ENCODE measurements at places on chromosomes 12 and 14. TPM values are rescaled to one million over a fixed set of nuclear protein-coding genes. Genes with fewer than 3 reads are reported as not detected.
A peak's percentile ranks its signal among the peaks of the same experiment; 100 is the strongest.

GRCh38 chr14:100147691-100148464 is 11.6 kb downstream of the DEGS2 start:
- H3K27me3 ChIP-seq, result no peaks in the 10 kb centered on the region
- H3K27ac ChIP-seq, result no peak overlapping the region

DNA sequence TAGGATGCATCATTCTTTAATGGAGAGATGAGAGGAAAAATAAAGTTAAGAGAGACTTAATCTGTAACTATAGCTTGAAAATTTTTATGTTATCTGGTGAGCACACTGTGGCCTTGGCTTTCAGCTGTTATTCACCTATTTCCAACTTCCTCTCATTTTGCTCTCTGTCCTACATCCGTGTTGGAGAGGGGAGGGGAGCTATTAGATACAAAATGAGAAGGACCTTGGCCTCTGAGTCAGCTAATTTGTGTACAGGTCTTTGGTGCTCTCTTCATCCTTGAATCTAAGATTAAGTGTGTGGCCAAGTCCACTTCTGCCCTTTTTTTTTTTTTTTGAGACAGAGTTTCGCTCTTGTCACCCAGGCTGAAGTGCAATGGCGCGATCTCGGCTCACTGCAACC is 887 bp upstream of the APOBEC1 start:
- no peak overlapping the region for H3K4me3 ChIP-seq
- no peaks in the 10 kb centered on the region for H3K36me3 ChIP-seq
- no peak overlapping the region for H3K27ac ChIP-seq
- no peaks in the 10 kb centered on the region for H3K27me3 ChIP-seq
- DNase-seq, result no peak

GRCh38 chr14:105223260-105223659 is 25.1 kb upstream of the BTBD6 start:
- H3K4me1 ChIP-seq, result no peaks in the 10 kb centered on the region
- no peak for DNase-seq
- H3K27me3 ChIP-seq, result no peaks in the 10 kb centered on the region
- H3K27ac ChIP-seq, result no peak overlapping the region
- H3K36me3 ChIP-seq, result no peaks in the 10 kb centered on the region

GRCh38 chr14:74945261-74945851 is 10.0 kb downstream of the PGF start:
- H3K4me1 ChIP-seq, result peaks cover 47% of the 10 kb centered on the region
- H3K27ac ChIP-seq, result no peak overlapping the region
- H3K36me3 ChIP-seq, result no peaks in the 10 kb centered on the region
- H3K27me3 ChIP-seq, result no peaks in the 10 kb centered on the region

DNA sequence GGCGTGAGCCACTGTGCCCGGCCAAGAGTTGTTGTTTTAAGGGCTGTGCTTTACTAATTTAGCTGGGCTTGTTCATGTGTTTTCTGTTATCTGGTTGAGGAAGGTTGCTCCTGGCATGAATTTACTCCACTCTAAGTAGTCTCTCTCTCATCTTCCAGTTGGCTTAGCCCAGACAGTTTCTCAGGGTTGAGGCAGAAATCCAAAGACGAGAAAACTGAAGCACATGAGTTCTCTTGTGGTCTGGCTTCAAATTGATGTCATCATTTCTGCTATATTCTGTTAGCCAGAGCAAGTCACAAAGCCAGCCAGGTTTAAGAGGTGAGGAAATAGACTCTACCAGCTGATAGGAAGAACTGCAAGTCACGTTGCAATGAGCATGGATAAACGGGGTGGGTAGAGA is 57.9 kb downstream of the E2F7 start:
- no peak overlapping the region for H3K27ac ChIP-seq
- H3K36me3 ChIP-seq, result no peaks in the 10 kb centered on the region
- H3K4me1 ChIP-seq, result no peaks in the 10 kb centered on the region
- DNase-seq, result no peak

DNA sequence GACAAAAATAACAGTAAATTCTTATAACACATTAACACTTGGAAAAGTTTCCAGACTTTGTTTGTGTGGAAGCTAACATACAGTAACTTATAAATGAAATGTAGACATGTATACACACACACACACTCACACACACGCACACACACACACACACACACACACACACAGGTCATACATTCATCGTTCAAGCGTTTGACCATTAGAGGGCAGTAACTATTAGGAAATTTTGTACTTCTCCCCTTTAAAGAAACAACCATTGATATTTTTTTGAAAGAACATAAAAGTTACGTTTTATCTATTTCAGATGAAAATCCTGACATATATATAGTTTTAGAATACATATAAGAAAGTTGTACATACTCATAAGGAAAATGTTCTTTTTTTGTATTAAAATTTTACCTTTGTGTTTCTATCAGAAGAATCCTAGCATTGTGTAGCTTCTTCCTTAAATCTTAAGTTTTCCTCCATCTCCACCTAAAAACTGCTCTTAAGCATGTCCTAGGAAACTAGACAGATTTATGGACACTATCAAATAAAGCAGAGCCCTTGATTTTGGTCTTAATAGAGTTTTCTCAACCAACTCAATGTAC is 29.0 kb downstream of the PTPRQ start:
- no peaks in the 10 kb centered on the region for H3K4me1 ChIP-seq
- H3K27me3 ChIP-seq, result no peaks in the 10 kb centered on the region
- DNase-seq, result no peak
- H3K4me3 ChIP-seq, result no peak overlapping the region
- no peak overlapping the region for H3K27ac ChIP-seq

- H3K36me3 ChIP-seq, result no peaks in the 10 kb centered on the region
- H3K27me3 ChIP-seq, result no peaks in the 10 kb centered on the region
- no peak overlapping the region for H3K4me3 ChIP-seq
- H3K4me1 ChIP-seq, result no peaks in the 10 kb centered on the region
- DNase-seq, result no peak
Observed at GRCh38 chr12:24081606-24082005, 132.1 kb upstream of the SOX5 start.

- no peak overlapping the region for H3K4me3 ChIP-seq
- no peaks in the 10 kb centered on the region for H3K4me1 ChIP-seq
- H3K36me3 ChIP-seq, result no peaks in the 10 kb centered on the region
- no peak for DNase-seq
- no peak overlapping the region for H3K27ac ChIP-seq
Observed at GRCh38 chr12:42862055-42862454, 272.5 kb upstream of the PRICKLE1 start.

DNA sequence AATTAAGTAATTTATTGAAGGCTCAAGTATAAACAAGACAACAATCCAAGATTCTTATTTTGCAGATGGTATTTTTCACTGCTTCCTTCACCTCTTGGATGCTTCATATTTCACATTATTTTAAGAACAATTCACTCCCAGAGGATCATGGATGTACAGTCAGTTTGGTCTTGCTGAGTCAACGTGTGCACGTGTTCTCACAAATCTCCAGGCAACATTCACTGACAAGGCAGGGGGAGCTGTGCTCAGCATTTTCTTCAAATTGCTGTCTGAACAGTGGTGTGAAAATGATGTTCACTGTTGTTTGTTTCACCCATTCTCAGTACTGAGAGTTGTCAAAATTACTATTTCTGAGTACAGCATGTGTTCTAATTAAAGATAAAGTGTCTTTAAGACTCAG is 118.3 kb upstream of the SLC38A4 start:
- H3K27me3 ChIP-seq, result no peaks in the 10 kb centered on the region
- no peak overlapping the region for H3K27ac ChIP-seq
- no peaks in the 10 kb centered on the region for H3K36me3 ChIP-seq
- H3K4me3 ChIP-seq, result no peak overlapping the region
- no peaks in the 10 kb centered on the region for H3K4me1 ChIP-seq

DNA sequence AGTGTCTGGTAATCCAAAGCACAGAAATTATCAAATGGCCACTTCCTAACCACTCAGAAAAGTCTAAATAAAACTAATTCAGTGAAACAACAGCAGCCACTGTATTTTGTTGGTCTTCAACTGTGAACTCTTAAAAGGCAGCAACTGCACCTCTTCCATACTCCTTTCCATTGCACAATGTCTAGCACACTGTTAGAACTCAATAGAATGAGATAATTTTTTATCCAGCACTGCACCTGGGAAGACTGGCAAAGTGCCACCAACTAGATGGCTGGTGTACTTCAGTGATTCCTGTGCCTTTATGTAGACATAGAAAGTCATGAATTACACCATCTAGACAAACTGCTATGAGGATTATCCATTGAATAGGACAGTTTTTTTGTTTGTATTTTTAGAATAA is 26.2 kb downstream of the LGR5 start:
- no peaks in the 10 kb centered on the region for H3K4me1 ChIP-seq
- DNase-seq, result no peak
- no peaks in the 10 kb centered on the region for H3K36me3 ChIP-seq
- H3K27me3 ChIP-seq, result no peaks in the 10 kb centered on the region
- no peak overlapping the region for H3K27ac ChIP-seq
- no peak overlapping the region for H3K4me3 ChIP-seq

GRCh38 chr12:124607681-124608425 is 40.4 kb upstream of the NCOR2 start:
- no peak overlapping the region for H3K27ac ChIP-seq
- no peak for DNase-seq
- peaks cover 13% of the 10 kb centered on the region for H3K27me3 ChIP-seq
- H3K4me1 ChIP-seq, result peaks cover 14% of the 10 kb centered on the region

DNA sequence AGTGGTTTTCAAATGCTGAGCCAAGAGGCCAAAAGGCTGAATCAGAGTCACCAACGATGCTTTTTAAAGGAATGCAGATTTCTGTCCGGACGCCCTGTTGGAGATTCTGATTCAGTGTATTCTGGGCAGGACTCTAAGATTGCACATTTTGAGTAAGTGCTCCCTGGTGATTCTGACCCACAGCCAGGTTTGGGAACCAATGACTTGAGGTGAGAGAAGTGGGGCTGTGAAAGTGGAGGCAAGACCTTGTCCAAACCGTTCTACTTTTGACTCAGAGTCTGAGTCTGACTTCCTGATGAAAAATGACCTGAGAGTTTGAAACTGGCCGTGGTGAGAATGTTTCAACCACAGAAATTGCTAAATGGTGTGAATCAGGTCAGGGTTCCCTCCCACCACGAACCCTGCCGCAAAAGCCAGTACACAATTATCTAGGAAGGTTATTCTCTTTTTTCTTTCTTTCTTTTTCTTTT is 90.2 kb downstream of the NTN4 start:
- DNase-seq, result no peak
- H3K36me3 ChIP-seq, result no peaks in the 10 kb centered on the region
- H3K27ac ChIP-seq, result no peak overlapping the region
- H3K27me3 ChIP-seq, result no peaks in the 10 kb centered on the region
- H3K4me3 ChIP-seq, result no peak overlapping the region
- H3K4me1 ChIP-seq, result peaks cover 5% of the 10 kb centered on the region

DNA sequence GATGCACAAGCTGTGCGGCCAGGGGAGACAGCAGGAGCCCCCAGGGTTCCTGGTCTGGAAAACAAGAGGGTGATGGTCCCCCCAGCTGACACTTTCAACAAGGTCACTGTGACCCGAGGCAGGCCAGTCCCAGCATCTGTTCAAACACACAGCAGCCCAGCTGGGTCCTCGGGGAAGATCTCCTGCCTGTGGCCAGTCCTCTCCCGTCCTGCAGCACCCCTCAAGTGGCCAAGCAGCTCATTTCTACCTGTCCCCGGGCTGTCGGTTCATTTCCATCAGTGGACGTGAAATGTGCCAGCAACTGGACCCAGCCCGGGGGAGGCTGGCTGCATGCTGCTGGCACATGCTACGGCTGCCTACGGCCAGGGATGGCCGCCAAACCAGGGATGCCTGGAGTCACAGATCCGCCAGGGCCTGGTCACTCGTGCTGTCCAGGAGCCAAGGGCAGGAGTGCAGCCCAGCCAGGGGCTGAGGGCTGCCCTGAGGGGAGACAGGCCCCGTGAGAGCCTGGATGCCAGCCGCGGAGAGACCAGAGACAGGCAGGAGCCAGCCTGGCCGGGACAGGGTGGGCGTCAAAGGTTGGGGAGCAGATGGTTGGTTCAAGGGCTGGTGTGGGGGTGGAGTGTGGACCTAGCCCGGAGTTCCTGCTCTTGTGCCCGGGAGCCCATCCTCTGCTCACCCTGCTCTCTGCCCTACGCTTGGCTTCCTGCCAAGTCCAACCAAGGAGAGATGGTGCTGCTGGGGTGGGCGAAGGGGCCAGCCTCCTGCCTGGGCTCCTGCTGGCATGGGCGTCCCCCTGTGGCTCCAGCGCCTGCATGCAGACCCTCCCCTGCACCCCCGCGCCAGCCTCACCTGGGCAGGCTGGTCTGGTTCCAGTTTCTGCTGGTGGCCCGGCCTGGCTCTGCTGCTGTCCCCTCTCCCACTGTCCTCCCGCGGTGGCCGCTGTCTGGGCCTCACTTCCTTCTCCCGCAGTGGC is 143.8 kb downstream of the ADGRD1 start:
- no peaks in the 10 kb centered on the region for H3K36me3 ChIP-seq
- no peak overlapping the region for H3K4me3 ChIP-seq
- H3K4me1 ChIP-seq, result no peaks in the 10 kb centered on the region
- H3K27ac ChIP-seq, result no peak overlapping the region
- no peaks in the 10 kb centered on the region for H3K27me3 ChIP-seq
- DNase-seq, result peak; percentile 22

DNA sequence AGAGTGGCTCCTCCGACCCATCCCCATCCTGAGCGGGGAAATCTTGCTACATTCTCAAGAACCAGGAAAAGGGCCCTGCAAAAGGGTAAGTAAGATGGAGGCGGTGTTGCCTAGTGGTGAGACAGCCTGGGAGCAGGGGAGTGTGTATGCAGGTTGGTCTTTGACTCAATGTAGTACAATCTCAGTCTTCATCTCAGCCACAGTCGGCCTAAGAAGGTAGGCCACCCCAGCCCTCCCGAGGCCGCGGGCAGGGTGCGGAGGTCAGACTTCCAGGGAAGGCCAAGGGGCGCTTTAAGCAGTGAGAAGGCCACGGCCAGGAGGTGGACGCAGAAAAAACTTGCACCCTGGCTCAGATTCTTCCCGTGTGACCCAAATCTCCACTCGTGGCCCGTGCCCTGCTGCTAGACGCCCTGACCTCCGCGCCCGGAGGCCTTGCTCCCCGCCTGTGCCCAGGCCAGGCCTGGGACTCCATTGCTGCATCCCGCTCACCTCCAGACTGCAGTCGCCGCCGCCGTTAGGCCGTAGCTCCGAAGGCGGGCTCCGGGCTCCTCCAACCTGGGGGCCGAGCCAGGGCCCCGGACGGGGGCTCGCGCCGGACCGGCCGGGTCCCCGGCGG is 435 bp downstream of the FOXM1 start:
- no peaks in the 10 kb centered on the region for H3K36me3 ChIP-seq
- no peaks in the 10 kb centered on the region for H3K27me3 ChIP-seq
- no peak for DNase-seq
- peak overlapping the region; percentile 94 for H3K27ac ChIP-seq
- peak overlapping the region; percentile 71 for H3K4me3 ChIP-seq

Gene CLEC4D
- 15.7 TPM for total RNA-seq

Gene RPS6KA5
- 5.4 TPM for total RNA-seq

Gene BIN2
- total RNA-seq, result 46.0 TPM

Gene PSMC1
- total RNA-seq, result 64.3 TPM

Gene KERA
- 0.26 TPM for total RNA-seq

Data from left lung (tissue), 14 donors.